ENCODE measurements at places on chromosomes 1 and 21.

DNA sequence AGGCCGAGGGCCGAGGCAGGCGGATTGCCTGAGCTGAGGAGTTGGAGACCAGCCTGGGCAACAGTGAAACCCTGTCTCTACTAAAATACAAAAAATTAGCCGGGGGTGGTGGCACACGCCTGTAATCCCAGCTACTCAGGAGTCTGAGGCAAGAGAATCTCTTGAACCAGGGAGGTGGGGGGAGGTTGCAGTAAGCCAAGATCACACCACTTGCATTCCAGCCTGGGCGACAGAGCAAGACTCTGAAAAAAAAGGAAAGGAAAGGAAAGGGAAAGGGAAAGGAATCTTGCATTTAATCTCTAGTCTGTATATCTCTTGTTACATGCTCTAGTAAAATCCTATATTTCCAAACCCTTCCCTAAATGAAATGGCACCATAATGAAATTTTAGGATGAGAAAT is 328.3 kb upstream of the ADGRL2 start:
- no peak for DNase-seq

DNA sequence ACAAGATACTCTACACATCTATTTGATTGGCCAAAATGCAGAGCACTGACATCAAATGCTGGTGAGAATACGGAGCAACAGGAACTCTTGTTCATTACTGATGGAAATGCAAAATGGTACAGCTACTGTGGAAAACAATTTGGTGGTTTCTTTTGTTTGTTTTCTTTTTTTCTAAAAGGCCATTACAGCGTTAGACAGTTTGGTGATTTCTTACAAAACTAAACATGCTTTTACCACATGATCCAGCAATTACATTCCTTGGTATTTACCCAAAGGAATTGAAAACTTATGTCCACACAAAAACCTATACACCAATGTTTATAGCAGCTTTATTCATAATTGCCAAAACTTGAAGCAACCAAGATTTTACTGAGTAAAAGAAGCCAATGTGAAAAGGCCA is 66.4 kb upstream of the FBXO28 start:
- no peak for DNase-seq

- no peak for DNase-seq
These were observed at the start of gene OBSCN for GRCh38 chr1:228207851-228208821. OBSCN (plus strand) TSS chr1:228208044; CDS start chr1:228211784, 3,740 bp downstream.

DNA sequence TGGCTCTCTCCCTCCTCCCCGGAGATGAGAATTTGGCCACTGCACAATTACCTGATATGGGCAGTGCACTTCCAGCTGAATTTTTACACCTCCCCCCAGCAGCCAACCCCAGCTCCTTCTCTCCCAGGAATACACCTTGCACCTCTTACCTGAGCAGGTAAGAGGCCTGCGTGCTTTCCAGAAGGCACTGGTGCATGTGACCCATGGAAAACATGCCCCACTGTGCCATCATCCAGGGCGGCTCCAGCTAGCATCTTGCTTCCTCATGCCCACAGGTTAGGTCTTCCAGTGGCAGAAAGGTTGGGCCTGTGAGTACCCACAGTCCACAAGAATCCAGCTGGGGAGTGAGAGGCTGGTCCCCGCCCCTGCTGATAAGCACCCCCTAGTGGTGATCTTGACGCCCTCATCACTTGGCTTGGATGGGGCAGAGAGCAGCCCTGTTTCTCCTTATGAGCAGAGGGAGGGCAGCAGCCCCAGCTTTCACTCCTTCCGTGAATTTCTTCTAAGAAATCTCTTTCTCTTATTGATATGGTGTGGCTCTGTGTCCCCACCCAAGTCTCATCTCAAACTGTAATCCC is 57.8 kb downstream of the EDARADD start:
- no peak for DNase-seq

- DNase-seq = peak; percentile 80
These were observed 5.1 kb downstream of the LMNA start for GRCh38 chr1:156119503-156120209.
